D721Med (cell line): ENCODE measurements at places on chromosomes 12 and 14.

- no peak for DNase-seq
Measured at GRCh38 chr12:131905630-131906091, 11.2 kb downstream of the ULK1 start.

DNA sequence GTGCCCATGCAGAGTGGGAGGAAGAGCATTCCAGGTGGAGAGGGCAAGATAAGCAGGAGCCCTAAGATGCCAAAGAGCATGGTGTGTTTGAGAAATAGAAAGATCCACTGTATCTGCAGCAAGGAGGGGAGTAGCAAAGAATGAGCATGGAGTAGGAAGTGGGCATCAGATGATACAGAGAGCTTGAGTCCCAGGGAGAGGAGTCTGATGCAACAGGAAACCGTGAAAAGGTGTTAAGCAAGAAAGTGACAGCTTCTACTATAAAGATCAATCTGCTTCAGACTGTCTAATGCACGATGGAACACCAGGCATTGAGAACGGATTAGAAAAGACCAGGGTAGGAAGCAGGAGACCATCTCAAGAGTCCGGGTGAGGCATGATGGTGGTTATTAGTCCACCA is 12.3 kb upstream of the GPRC5D start:
- no peak for DNase-seq

GRCh38 chr14:83120187-83120586 is 1586.5 kb upstream of the SEL1L start:
- DNase-seq = no peak

GRCh38 chr12:95402096-95402495 is 71.9 kb upstream of the METAP2 start:
- DNase-seq = no peak

GRCh38 chr12:112164011-112164660 is 38.8 kb downstream of the TRAFD1 start:
- no peak for DNase-seq

GRCh38 chr12:114400925-114401324 is 5.0 kb downstream of the TBX5 start:
- no peak for DNase-seq

DNA sequence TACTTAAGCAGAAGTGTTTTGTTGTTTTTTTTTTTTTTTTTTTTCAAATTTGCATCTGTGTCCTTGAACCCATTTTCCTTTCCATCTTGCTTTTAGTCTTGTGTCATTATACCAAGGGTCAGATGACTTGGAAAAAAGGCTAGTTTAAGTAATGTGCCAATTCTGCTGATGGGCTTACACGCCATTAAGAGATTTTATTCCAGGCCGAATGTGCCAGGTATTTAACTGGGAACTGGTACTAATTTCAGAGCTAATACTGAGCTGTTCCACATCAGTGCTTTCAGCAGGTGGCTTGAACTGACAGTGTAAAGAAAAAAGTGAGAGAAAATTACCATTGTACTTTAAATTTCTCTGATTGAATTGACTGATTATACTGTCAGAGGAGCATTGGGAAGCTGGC is 224.9 kb downstream of the NPAS3 start:
- no peak for DNase-seq

DNA sequence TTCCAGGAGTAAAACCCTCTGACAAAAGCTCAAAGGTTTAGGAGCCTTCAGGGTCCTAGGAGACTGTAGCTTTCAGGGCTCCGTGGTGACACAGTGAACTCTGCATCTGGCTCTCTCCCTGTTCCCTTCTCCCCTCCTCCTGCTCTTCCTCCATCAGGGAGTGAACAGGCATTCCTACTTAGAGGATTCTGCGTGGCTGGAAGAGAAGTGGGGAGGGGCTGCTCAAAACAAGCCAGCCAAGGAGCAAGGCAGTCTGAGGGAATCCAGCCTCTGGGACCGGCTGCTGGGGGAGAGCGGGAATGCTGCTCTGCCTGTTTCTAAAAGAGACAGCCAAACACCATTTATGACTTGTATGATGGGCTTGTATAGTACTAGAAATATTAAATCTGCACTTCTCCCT is 49.5 kb downstream of the RBMS2 start:
- no peak for DNase-seq

DNA sequence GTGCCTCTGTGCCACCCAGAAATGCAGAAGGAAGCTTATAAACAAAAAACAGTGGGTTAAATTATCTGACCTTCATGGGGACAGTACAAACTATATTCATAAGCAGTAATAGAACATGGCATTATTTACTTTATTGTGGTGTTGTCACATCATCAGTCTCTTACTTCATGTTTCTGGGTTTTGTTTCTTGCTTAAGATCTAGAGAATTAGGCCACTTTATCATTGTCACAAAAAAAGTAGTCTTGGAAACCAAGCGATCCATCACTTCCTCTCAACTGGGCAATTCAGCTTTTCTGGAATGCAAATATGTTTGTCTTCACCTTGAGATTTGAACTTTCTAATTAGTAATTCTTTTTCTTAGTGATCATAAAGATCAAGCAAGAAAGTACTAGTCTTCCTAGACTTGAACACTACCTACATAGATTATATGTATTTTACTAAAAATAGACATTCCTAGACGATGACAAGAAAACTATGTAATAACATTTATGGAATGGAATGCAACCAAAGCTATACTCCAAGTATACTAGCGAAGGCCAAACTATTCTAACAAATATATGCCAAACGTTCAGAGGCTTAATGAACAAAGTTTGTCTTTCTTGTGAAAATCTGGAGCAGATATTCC is 363.4 kb downstream of the DAD1 start:
- no peak for DNase-seq

GRCh38 chr12:19005257-19005801 is 124.2 kb upstream of the PLEKHA5 start:
- no peak for DNase-seq

DNA sequence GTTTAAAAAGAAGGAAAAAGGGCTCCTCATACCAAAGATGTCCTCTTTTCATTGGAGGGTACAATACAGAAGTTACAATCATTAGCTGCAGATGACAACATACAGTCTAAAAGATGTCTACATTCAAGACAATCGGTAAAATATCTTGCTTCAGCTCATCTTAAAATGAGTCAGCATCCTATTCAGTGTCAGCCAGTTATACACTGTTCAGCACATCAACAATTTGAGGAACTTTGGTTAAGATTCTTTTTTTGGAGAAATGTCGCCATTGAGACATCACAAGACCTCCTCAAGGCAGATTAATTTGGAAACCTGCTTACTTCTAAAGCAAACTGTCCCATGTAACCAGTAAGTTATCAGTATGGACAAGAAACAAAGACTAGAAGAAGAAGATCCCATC is 100.7 kb upstream of the SLC38A4 start:
- no peak for DNase-seq

- no peak for DNase-seq
Measured at GRCh38 chr12:71011261-71011660, 90.7 kb upstream of the PTPRR start.

- no peak for DNase-seq
Measured at GRCh38 chr14:63443361-63443760, 99.8 kb downstream of the PPP2R5E start.

GRCh38 chr14:77682158-77682553 is 25.7 kb downstream of the ALKBH1 start:
- no peak for DNase-seq

- no peak for DNase-seq
Measured at GRCh38 chr14:22463763-22464173, 125.3 kb downstream of the DAD1 start.

DNA sequence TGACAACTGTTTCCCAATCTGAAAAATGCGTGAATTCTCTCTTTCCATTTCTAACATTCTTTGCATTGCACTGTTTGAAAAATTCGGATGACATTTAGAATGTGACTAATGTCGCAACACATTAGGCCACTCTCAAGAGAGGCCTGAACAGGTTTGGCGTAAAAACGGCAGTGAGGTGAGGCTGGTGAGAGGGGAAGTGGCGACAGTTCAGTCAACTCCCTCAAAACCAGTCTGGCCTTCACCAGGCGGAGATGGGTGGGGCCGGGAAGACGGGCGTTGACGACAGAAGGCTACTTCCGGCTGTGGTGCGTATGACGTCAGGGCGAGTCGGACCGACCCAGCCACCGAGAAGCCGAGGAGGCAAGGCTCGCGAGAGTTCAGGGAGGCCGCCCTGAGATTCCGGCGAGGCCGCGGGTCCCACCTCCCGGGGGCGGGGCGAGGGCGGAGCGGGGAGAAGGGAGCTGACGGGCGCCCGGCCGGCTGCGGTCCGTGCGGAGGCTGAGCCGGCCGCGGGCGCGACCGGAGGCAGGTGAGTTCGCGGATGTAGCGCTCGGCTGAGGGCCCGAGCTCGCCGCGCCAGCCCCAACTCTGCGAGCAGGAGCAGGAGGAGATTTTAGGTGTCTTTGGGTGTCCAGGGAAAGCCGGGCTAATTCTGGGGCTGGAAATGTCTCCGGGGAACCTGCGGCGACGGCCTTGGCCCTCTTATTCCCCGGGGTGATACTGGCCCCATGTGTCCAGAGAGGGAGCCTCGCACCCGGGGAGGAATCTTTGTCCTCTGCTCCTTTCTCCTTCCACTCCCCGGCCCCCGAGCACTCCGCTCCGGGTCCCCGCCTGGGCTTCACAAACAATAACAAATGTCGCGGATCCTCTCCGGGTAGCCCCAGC is at the start of gene STK38L:
Gene STK38L, plus strand, starts transcription at position 483 of the 885 bp plus-strand sequence. CDS start 53,435 bp downstream, outside the sequence.
- DNase-seq = peak; percentile 43
